A172 (cell line): ENCODE measurements at places on chromosomes 1 and 21. TPM values are rescaled to one million over a fixed set of nuclear protein-coding genes. Genes with fewer than 3 reads are reported as not detected.
A peak's percentile ranks its signal among the peaks of the same experiment; 100 is the strongest.

DNA sequence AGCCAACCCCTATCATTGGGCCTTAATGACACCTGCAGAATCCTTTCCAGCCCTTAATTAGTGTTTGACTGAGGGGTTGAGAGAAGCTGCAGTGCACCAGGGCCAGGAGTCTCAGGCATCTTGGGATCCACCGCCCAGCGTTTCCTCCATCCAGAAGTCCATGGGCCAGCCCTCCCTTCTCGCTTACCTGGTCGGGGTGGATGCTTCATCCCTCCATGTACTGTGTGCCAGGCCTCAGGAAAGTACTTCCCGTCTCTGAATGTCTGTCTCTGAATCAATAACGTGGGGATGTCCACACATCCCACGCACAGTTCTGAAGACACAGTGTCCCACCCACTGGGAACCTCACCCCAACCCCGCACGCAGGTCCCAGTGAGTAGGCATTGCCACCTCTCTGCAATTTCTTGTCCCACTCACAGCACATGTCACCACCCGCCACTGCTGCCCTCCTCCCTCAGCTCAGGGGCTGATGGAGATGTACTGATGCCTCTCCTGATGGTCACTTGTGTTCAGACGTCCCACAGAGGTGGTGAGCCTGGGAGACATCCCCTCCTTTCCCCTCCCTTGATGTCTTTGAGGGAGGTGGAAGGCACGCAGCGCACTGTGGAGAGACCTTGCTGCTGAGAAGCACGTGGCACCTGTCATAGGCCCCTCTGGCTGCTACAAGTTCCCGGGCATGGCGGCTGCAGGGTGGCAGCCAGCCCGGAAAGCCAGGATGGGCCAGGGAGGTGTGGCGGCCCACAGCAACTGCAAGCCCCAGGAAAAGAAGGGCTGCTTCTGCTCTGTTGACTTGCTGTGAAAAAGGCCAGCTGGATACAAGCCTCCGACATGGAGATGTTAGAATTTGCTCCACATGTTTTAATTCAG, 29.4 kb upstream of the PRSS38 start:
- no peak for DNase-seq

NBPF9 gene
- total RNA-seq, result 16.9 and 18.0 TPM in 2 replicates

DNA sequence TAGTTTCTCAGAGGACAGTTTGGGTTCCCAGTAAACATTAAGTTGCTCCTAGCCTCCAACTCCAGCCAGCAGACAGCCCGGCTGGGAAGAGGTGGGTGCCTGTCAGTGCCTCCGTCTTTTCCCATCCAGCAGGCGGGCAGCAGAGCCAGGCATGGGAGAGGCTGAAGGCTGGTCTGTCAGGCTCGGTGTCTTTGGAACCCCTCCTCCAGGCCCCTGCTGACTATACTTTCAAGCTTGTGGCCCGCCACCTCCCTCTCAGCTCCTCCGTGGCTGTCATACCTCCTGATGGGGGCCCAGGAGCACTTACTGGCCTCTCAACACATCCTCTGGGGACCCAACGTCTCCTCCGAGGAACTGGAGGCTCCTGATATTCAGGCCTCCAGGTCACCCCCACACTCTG, 140.9 kb downstream of the ACTL8 start:
- no peak for DNase-seq

- DNase-seq, result no peak
Observed at GRCh38 chr1:238592621-238593020, 701.9 kb upstream of the ZP4 start.

KRTAP13-2 gene
- not detected in 2 replicates for total RNA-seq

- DNase-seq, result peak; percentile 91
Observed at GRCh38 chr1:60133000-60133673, 59.6 kb upstream of the C1orf87 start.

GRCh38 chr1:180969434-180969833, 53.2 kb downstream of the STX6 start:
- DNase-seq, result no peak

DNA sequence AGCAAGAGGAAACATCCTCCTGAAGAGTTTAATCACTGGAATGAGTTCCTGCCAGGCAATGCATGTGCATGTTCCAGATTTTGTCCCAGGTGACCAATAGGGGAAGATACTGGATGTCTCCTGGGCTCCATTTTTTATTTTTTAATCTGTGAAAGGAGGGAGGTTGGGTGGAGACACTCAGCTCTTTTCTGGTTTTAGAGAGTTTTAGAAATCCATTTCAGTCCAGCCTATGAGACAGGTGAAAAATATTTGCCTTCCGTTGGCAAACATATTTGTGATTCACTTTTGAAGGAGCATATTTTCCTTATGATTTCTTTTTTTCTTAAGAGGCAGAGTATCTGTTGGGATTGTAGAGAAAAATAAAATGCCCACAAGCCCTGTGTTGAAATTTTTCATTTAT, 70.7 kb downstream of the ABCA4 start:
- DNase-seq, result no peak

DNA sequence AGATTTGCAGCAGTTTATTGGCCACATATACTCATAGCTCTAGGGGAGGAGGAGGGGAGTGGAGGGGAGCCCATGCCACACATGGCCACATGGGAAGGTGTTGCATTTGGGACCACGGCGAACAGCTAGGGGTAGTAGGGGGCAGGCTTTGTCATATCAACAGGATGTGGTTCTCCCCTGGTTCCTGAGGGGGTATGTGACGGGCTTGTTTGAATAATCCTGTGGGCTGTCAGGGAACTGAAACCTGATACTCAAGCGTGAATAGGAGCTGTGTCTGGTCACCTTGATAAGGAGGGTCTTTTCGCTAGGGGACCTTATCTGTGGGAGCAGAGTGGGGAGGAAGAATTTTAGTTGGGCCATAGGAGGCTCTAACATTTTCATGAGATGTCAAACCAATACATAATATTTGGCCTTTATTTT, 264.7 kb downstream of the CTH start:
- no peak for DNase-seq

DNA sequence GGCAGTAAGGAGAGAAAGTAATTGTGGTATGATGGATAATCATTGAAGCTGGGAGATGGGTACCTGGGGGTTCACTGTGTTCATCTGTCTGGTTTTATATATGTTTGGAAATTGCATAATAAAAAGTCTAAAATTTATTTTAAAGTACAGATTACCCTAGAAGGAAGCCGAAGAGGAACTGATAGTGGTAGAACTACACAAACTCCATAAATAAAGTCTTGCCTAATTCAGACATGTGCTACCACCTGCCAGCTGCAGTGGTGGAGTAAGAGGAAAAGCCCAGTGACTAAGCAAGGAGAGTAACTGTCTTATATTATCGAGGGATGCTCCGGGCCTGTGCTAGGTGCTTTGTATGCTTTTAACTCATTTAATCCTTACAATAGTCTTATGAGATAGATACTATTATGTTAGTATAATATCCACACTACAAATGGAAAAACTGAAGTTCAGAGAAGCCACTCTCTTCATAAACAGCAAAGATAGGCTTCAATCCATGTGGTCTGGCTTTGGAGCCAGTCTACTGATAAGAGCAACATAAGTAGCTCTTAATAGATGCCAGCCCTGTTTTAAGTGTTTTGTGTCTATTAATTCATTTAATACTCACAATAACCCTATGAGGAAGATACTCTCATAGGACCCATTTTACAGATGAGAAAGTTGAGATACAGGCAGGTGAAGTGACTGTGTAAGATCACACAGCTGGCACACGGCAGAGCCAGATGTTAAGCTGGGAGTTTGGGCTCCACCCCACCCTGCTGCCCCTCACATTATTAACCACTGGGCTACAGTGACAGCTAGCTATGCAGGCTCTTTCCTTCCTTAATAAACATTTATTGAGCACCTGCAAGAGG, 56.8 kb upstream of the HNRNPU start:
- no peak for DNase-seq

DNA sequence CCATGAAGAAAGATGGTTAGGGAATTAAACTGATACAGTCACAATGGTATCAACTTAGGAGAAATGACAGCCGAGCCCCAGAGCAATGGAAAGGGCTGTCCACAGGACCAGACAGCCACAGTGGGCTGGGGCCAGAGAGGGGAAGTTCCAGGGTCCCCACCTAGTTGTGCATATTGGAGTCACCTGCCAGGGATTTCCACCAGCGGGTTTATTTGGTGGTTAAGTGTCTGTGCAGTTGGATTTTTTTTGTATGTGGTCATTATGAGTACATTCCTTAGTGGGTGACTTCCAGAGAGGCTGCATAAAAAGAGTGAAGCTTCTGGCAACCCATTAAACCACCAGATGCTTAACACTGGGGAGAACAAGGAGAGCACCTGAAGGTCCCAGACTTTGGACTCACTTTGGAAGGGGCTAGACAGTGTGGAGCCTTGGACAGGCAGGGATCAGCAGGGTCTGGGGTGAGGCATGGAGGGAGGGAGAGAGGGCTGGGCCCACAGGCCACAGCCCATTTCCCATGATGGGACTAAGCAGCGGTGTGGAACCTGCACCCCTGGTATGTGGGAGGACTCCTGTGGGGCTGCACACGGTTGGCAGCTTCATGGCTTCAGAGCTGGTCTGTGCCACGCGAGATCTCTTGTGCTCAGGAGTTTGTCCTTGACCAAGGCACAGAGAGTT, 7.8 kb upstream of the PTTG1IP start:
- DNase-seq, result peak; percentile 93

GRCh38 chr21:45258466-45258865, 29.2 kb downstream of the POFUT2 start:
- no peak for DNase-seq

DNA sequence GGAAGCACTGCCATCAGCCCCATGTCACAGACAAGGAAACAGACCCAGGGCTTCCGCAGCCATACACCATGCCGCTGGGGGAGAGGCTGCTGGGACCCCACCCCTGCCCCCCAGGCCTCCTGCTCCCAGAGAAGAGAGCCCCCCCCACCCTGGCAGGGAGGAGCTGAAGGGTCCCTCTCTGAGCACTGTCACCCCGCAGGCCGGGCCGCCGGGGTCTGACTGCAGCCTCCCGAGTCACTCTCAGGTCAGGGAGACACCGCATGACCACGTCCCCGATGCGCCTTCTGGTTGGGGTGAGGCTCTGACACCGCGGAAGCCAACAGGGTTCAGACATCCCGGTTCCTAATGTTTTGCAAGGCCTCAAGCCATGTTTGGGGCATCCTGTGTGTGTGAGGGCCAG, 102.3 kb downstream of the SIK1 start:
- DNase-seq, result no peak

SYT14 gene
- total RNA-seq, result 11.7 and 11.8 TPM in 2 replicates

- no peak for DNase-seq
Observed at GRCh38 chr21:44724926-44725325, 13.6 kb upstream of the TSPEAR start.

DNA sequence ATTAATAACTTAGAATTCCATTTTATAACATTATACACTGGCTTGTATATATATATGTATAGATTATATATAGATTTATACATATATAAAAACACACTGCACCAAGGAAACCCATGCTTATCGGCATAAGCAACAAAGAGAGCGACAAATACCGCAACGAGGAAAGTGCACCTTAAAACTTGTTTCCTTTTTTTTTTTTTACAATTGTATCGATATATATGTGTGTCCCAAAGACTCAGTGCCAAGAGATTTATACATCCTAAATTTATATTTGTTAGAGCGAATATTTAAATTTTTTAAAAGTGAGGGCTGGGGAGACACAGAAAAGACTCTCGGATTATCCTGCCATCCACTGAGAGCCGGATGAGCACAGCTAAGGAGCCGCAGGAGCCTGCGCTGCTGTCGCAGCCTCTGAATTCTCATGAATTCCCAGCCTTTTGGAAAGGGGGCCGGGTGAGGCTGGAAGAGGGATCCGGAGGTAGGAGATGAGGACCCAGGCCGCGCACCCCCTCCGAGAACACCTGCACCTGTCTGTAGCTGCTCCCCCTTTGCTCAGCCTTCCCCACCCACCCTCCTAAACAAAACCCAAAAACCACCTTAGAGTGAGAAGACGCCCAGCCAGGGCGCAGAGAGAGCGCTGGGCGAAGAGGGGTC, 5.2 kb downstream of the DMRTA2 start:
- no peak for DNase-seq

DNA sequence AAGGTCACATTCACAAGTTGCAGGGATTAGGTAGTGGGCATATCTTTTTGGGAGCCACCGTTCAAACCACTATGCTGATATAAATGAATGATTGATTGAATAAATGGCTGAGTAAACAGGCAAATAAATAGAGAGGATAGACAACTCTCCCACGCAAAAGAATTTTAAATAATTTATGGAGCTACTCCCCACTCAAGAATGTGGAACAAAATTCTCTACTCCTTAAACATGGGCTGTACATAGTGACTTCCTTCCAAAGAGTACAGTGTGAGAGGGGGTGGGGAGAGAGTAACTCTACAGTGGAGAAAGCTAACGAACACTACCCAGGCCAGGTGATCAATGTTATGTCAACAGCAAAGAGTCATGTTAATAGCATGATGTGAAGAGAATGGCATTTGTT, 40.7 kb downstream of the KRTAP19-8 start:
- no peak for DNase-seq

DNA sequence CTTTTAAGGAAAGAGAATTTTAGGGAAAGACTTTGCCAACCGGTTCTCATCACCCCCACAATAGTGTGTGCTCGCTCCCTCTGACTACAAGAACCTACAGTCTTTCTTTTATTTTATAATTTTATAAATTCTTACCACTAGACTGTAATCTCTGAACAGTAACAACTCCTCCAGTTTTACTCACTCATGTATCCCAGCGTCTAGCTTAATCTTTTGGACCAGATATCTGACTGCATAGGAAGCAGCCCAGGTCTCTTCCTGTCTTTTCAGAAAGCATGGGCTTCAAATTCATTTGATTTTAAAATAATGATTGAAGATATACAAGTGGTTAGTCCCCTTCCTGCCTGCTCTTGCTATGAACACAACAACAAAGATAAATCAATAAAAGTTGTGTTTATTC, 19.0 kb upstream of the DUSP10 start:
- no peak for DNase-seq

GRCh38 chr1:29777522-29777921, 541.2 kb downstream of the PTPRU start:
- no peak for DNase-seq

GRCh38 chr21:46425041-46425440, 33.6 kb upstream of the DIP2A start:
- no peak for DNase-seq

S100A6 gene
- 1,463 and 1,751 TPM in 2 replicates for total RNA-seq

- DNase-seq, result no peak
Observed at GRCh38 chr1:15196807-15197530, 43.4 kb downstream of the TMEM51 start.

- DNase-seq, result no peak
Observed at GRCh38 chr1:24900486-24900849, 29.6 kb downstream of the RUNX3 start.

UMODL1 gene
- total RNA-seq, result not detected in 2 replicates
